GOT3 (cell line): ENCODE measurements at places on chromosomes 2 and 18.

- DNase-seq = no peak
Measured at GRCh38 chr2:98372121-98372520, 25.9 kb downstream of the CNGA3 start.

DNA sequence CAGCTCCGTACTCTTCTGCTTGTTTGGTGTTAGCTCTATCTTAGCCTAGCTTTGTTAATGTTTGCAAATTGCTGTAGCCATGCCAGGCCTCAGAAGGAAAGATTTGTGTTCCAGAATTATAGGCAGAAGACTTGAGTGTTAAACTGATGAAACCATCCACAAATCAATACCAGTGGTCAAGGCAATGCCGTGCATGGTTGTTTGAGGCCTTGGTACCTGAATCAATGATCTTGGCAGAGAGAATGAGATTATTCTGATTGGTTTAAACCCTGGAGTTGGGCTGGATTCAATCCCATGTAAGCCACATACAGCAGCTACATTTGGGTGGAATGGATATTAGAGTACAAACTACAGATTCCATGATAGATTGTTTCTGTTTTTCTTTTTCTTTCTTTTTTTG is 4.9 kb downstream of the HADHB start:
- no peak for DNase-seq

DNA sequence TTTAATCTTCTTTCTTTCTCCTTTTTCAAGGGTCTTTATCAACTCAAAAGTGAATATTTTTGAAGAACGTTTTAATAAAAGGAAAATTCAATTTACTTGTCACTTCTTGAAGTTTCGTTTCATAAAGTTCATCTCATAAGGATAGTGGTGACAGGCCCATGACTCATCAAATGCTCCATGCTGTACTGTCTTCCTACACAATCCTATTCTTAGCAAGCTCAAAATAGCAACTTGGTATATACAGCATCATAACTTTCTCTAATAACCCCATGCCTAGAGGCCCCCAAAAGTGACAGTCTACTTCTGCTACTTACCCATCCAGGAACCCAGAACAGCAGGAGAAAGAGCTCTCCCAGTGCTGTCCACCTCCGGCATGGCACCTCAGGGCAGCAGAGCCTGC is 7.7 kb downstream of the FBXO15 start:
- no peak for DNase-seq

- DNase-seq = no peak
Measured at GRCh38 chr18:79442508-79443221, 46.9 kb downstream of the NFATC1 start.

- DNase-seq = no peak
Measured at GRCh38 chr18:26233208-26233607, 7.0 kb downstream of the TAF4B start.

DNA sequence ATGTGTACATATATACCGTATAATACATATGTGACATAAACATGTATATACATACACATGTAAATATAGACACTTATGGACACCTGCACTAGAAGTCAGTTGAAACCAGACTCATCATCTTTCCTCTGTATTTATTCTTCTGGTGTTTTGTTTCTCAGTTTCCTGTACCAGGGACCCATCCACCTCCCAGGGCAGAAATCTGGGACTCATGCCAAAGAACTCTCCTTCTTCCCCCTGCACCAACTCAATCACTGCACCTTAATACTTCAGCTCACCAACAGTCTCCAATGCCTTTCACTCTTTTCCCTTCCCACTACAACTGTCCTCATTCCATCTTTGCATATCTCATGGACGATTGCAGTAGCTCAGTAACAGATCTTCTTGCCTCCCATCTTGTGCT is 428.0 kb downstream of the FBXO15 start:
- no peak for DNase-seq

DNA sequence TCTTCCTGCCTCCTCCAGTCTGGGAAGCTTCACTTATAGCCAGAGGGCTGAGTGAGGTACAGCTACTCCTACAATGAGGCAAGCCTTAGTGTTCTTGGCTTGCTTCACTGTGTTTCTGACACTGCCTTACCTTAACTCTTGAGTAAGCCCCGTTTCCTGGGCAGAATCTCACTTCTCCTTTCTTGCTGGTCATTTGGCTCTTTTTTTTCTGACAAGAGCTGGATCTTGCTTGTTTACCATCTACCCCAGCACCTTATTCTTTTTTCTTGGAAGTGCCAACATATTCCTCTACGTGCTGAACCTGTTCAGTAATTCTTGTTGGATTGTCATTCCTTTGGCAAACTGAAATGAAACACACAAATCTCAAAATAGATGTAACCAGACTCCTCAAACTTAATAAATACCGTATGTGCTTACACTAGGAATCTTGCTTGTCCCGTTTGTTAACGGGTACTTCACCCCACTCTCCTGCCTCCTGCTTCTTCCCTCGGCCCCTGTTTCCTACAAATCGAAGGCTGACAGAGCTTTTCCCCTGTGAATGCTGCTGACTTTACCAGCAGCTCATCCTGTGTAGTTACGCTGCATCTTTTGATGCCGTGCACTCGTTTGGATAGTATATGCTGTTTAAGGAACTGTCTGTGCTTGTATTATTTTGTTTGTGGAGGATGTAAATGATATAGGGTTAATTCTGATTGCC is 132.2 kb downstream of the FMNL2 start:
- no peak for DNase-seq

DNA sequence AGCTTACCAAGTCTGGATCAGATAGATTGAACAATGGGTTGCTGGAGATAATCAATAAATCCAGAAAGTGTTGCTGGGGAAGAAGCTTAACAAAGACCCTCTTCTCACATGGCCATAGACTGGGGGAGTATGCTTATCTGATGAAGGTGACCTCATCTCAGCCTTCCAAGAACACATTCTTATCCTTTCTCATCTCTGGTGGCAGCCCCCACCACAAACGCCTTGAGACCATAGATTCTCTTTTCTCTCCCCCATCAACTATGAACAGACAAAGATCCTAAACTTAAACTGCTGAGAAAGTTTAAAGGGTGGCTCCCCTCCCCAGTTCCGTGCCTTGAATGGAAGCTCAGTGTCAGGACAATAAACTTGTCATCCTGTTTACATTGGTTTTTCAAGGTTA is 428.7 kb upstream of the TRIB2 start:
- DNase-seq = no peak

DNA sequence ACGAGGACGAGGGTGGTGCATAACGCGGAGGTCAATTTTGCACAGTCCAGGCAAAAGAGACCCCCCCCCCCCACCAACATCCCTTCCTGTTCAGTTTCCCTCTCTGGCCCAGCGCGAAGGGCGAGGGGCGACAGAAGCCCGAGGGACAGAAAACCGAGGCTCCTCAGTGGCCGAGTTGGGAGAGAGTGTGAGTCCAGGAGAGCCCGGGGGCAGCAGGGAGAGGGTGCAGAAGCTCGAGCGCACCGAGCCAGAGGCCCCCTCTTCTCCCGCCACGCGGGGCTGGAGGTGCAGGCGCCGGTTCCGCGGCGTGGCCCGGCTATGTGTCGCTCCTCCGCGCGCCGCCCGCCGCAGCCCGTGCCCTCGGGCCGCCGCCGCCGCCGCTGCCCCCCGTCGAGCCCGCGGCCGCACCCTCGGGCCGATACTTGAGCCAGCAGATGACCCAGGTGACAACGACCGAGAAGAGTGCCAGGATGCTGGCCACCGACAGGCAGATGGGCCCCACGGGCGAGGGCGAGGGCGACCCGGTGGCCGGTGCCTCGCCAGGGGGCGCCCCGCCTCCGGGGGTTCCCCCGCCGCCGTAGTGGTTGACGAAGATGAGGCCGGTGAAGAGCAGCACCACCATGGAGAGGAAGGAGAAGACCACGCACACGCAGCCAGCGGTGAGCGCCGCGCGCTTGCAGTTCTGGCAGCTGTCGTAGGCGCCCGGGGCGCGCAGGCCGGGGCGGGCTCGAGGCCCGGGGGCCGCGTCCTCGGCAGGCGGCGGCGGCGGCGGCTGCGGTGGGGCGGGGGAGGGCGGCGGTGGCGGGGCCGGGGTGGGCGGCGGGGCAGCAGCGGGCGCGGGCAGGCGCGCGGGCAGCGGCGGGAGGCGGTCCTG is 20.2 kb upstream of the PAX3 start:
- no peak for DNase-seq

DNA sequence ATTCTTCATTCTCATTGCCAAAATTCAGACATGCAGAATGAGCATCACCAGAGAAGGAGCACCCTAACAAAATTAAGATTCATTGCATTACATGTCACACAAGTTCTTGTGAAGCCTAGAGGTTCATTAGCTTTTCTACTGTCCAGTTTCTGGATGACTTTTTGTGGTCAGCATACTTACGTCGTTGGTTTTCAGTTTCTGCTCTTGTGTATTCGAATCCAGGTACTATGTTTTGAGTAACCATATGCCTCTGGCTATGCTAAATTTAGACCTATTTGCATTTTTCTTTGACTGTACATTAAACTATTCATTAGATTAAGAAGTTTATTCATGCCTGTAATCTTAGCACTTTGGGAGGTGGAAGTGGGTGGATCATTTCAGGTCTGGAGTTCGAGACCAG is 251.3 kb downstream of the PARD3B start:
- DNase-seq = no peak

DNA sequence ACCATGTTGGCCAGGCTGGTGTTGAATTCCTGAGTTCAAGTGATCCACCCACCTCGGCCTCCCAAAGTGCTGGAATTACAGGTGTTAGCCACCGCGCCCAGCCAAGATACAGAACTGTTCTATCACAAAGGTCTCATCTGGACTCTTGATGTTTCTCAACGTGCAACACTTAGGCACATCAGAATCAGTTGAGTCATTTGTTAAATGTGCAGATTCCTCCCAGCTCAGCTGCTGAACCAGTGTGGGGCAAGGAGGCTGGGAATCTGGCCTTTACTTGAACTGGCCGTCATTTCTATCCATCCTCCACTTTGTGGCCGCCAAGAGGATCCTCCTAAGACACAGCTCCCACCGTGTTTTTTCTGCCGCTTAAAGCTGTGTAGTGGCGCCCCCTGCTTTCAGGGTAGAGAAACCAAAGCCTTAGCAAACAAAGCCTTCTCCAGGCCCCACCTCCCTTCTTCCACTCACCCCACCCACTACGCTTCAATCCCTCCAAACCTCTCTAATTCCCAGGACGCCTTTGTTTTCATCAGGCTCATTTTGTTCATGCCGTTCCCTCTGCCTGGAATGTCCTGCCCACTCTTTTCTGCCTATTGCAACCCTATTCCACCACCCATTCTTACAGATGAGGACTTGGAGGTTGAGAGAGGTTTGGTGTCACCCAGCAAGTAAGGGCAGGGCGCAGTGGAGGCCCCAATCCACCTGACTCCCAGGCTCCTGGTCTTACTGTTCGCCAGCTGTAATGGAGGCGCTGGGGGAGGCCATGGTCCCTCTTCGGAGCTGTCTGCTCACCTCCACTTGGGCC is 776 bp upstream of the SPEG start:
- DNase-seq = no peak

- no peak for DNase-seq
Measured at GRCh38 chr2:28274911-28275685, 117.6 kb upstream of the FOSL2 start.

DNA sequence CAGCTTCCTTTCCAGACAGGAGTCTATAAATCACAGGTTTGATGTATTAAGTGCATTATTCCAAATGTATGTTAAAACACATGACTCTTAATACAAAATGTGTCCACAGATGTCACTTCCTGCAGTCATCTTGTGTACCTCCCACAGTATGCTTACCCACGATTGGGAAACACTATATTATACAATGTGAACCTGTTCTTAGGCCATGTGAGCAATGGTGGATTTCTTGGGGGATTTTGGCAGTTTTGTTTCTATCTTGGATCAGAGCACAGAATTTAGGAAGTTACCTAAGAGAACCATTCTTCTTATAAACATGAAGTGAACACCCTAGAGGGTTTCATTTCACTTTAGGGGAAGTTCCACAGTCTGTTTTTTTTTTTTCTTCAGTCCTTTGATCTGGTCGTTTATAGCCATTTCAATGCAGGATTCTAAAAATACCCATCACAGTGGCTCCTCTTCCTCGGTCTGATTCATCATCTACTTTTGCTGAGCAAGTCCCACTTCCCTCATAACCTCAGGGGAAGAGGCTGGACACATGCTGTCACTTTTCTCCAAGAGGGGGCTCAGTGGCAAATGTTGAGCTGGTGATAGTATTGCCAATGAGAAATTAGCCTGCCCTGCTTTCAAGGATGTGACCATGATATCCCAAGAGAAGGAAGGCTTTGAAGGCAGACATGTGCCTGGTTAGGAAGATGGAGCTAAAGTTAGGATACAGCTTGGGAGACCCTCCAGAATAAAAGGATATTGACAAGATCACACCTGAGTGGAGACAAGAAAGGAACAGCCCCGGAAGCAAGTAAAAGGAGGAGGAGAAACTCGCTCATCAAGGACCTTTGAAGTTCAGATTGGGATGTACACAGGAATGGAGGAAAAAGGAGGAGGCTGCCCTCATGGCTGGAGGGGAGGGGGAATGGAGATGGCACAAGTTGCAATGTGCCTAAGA is 22.6 kb downstream of the PLEK start:
- DNase-seq = no peak

DNA sequence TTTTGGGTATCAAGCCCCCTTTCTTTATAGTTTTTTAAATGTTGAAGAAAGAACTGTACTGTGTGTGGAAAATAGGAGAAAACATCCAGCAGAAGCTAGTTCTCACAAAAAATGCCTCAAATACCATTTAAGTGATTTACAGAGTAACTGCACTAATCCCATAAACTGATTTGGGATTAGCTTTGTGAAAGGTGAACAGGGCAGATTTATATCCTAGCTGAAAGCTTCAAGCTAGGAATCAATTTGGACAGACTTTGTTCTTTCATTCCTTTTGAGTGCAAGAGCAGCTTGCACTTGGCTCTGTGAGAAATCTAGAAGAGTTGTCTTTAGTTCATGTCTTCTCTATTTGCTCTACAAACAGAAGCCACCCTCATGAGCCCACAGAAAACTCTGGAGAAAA is 183.9 kb upstream of the VRK2 start:
- DNase-seq = no peak

- DNase-seq = no peak
Measured at GRCh38 chr18:9574473-9575115, 39.8 kb downstream of the PPP4R1 start.

DNA sequence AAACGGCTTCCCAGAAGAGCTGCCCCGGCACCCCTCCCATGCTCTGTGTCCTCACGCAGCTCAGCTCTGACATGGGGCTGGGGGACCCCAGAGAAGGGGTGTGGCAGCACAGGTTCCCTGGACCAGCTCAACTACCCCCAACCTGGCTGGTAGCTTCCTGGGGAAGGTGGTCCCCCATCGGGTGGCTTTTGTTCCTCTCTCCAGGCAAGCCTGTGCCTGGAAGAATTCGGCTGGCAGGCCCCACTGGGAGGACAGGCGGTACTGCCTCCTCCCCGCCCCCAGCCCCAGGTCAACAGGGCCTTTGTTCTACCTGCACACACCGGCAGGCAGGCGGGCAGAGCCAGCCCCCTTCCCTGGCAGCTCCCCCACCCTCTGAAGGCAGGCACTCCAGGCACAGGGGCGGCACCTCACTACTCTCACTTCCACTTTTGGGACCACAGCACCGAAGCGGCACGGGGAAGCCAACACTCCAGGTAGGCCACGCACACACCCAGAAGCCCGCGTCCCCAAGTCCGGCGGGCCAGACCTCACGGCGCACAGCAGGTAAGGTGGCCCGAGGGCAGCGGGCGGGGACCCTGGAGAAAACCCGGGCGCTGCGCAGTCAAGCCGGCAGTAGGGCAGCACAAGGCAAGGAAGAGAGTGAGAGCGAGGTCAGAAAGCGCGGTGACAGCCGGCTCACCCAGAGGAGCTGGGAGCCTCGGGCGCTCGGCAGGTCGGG is 1.3 kb downstream of the HS6ST1 start:
- no peak for DNase-seq

GRCh38 chr2:106065983-106066820 is 127.9 kb downstream of the UXS1 start:
- DNase-seq = no peak
